ENCODE measurements at places on chromosomes 4 and X. TPM values are rescaled to one million over a fixed set of nuclear protein-coding genes. Genes with fewer than 3 reads are reported as not detected.

Gene FAM47E
- total RNA-seq = 15.1 TPM

Gene FAM9B
- total RNA-seq = not detected

Gene VCX2
- total RNA-seq = not detected

Gene GAGE13
- not detected for total RNA-seq

Gene HSFX2
- not detected for total RNA-seq

Gene KIAA0232
- total RNA-seq = 35.3 TPM

Gene TMEM150C
- total RNA-seq = 30.0 TPM

Gene MYL5
- total RNA-seq = 14.6 TPM

Gene RPS6KA6
- 5.3 TPM for total RNA-seq

GRCh38 chr4:4333265-4333706 is 43.2 kb downstream of the ZBTB49 start:
- H3K36me3 ChIP-seq = no peaks in the 10 kb centered on the region
- no peaks in the 10 kb centered on the region for H3K27me3 ChIP-seq
- DNase-seq = no peak

DNA sequence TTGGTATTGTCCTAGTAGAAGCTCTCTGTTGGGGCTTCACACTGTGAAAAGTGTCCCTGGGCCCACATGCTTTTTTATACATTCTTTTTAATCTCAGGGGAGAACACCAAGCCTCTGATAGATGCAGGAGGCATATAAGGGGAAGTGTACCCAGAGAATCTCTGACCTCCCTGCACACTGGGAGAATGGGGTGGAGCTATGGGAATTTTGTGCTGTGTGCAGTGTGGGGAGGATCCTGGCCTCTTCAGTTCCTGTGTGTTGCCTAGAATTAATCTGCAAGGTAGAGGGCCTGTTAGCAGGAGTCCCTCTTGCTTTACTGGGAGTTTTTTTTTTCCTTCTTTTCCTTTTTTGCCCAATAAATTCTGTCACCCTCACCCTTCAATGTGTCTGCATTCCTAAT is 49.2 kb upstream of the SPIN4 start:
- H3K4me3 ChIP-seq = no peak overlapping the region
- no peak for DNase-seq
- H3K4me1 ChIP-seq = no peaks in the 10 kb centered on the region
- H3K27me3 ChIP-seq = no peaks in the 10 kb centered on the region
- H3K36me3 ChIP-seq = no peaks in the 10 kb centered on the region

DNA sequence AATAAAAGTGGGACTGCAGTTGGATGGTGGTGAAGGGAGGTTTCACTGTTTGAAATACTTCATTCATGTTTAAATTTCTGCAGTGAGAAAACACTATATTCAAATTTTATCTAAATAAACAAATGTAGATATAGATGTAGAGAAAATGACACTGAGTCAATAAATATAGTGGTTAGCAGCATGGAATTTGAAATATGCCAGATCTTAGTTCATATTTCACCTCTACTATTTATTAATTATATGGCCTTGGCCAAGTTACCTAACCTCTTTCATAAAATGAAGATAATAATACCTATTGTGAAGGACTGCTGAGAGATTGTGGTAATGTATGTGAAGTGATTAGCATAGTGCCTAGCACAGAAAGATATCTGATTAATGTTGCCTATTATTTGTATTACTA is 70.5 kb downstream of the AGTR2 start:
- no peaks in the 10 kb centered on the region for H3K27me3 ChIP-seq
- H3K36me3 ChIP-seq = no peaks in the 10 kb centered on the region
- no peaks in the 10 kb centered on the region for H3K4me1 ChIP-seq
- DNase-seq = no peak
- peak overlapping the region; percentile 61 for H3K27ac ChIP-seq
- H3K4me3 ChIP-seq = no peak overlapping the region

DNA sequence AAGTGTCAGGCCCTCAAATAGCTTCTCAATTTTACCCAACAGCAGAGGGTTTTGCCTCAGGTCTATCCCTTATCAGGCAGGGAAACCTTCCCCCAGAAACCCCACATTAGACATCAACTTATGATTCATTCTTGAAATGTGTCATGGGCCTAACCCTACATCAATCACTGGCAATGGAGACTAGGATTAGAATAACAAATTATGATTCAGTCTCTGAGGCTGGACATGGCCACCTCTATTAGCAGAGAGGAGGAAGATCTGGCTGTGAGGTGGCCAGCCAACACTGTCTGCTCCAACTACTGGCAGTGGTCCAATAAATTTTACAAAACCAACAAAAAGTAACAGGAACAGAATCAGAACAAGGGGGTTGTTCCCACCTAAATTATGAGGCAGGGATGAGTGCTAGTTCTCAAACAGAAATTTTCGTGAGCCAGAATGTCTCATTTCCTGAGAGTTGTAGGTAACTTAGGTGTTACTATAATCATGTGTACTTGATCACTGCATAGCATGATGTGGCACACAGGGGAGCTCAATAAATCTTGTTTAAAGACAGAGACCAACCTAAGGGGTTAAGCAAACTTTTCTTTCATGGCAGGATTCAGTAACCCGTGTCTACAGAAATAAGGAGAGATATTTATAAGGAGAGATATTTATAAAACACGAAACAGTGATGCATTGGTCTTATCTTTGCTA is 126.8 kb downstream of the NFKB1 start:
- H3K27ac ChIP-seq = no peak overlapping the region
- no peaks in the 10 kb centered on the region for H3K4me1 ChIP-seq
- no peaks in the 10 kb centered on the region for H3K27me3 ChIP-seq
- no peaks in the 10 kb centered on the region for H3K36me3 ChIP-seq

- peak overlapping the region; percentile 33 for H3K27ac ChIP-seq
- H3K4me1 ChIP-seq = no peaks in the 10 kb centered on the region
- H3K36me3 ChIP-seq = no peaks in the 10 kb centered on the region
- no peak overlapping the region for H3K4me3 ChIP-seq
Measured at GRCh38 chr4:83075311-83076095, 39.0 kb downstream of the PLAC8 start.

DNA sequence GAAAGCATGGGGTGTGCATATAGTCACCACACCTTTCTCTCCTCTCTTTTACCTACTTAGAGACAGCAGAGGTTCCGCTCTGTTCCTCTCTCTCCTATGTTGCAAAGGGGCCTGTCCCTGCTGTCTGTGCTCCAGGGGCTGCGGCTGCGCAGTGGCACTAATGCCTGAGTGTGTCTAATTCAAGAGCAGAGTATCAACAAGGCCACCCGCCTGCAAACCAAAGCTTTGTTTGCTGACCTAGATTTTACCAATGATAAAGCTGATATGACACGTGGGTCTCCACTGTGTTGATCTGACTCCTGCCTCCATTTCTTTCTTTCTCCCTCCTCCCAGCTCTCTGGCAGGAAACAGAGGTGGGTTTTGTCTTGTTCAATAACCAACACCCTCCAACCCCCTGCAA is 74.9 kb downstream of the NSG1 start:
- H3K4me3 ChIP-seq = no peak overlapping the region
- DNase-seq = no peak
- H3K27me3 ChIP-seq = no peaks in the 10 kb centered on the region
- H3K36me3 ChIP-seq = peaks cover 6% of the 10 kb centered on the region
- H3K27ac ChIP-seq = no peak overlapping the region

GRCh38 chrX:103818842-103819619 is 13.0 kb downstream of the RAB9B start:
- no peaks in the 10 kb centered on the region for H3K36me3 ChIP-seq
- H3K4me1 ChIP-seq = no peaks in the 10 kb centered on the region
- H3K27ac ChIP-seq = no peak overlapping the region
- no peak for DNase-seq
- H3K4me3 ChIP-seq = no peak overlapping the region

DNA sequence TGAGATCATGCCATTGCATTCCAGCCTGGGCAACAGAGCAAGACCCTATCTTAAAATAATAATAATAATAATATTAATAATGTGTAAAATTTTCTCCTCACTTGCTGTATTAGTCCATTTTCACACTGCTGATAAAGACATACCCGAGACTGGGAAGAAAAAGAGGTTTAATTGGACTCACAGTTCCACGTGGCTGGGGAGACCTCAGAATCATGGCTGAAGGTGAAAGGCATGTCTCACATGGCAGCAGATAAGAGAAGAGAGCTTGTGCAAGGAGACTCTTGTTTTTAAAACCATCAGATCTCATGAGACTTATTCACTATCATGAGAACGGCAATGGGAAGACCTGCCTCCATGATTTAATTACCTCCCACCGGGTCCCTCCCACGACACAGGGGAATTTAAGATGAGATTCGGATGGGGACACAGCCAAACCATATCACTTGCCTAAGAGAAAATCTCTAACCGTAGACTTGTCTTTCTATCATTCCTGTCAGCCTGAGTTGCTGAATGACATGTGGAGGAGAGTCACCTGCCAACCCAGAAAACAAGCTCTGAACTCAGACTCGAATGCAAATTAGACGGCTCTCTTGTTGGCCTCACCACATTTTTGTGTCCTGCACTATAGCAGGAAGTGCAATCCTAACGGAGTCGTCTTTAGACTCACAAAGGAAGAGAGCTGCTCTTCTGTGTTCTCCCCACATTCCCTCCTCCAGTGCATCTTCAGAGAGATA is 51.9 kb upstream of the DCTD start:
- no peak overlapping the region for H3K4me3 ChIP-seq
- DNase-seq = no peak
- H3K4me1 ChIP-seq = no peaks in the 10 kb centered on the region
- no peaks in the 10 kb centered on the region for H3K36me3 ChIP-seq
- no peak overlapping the region for H3K27ac ChIP-seq

DNA sequence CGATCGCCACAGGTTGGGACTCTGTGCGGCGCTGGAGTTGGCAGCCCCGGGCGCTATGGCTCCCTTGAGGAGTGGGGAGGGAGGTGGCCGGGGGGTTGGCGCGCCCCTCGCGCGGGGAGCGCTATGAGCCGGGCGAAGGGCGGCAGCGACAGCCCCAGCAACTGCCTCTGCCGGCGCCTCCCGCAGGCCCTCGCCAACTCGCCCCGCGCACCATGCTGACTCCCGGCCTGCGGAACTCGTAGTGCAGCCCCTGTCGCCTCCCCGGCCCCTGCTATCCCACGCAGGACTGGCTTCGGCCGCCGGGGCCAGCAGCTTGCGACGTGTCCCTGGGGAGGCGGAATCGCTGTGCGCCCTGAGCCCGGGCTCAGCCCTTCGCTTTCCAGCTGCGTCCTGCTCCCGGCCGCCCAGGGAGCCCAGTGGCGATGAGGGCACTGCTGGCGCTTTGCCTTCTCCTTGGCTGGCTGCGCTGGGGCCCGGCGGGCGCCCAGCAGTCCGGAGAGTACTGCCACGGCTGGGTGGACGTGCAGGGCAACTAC is 415 bp downstream of the SHISA3 start:
- H3K4me1 ChIP-seq = peaks cover 5% of the 10 kb centered on the region
- DNase-seq = no peak
- H3K27me3 ChIP-seq = peaks cover 15% of the 10 kb centered on the region
- no peaks in the 10 kb centered on the region for H3K36me3 ChIP-seq

DNA sequence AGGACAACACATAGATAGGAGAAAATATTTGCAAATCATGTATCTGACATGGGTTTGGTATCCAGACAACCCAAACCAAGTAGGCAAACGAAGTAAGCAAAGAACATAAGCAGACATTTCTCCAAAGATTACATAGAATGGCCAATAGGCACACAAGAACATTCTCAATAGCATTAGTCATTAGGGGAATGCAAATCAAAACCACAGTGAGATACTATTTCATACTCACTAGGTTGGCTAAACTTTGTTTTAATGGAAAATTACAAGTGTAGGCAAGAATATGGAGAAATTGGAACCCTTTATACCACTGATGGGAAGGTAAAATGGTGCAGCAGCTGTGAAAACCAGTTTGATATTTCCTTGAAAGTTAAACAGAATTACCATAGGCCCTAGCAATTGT is 74.7 kb downstream of the CHRNA9 start:
- no peak overlapping the region for H3K27ac ChIP-seq
- H3K4me3 ChIP-seq = no peak overlapping the region
- H3K4me1 ChIP-seq = peaks cover 4% of the 10 kb centered on the region
- no peaks in the 10 kb centered on the region for H3K27me3 ChIP-seq
- H3K36me3 ChIP-seq = no peaks in the 10 kb centered on the region

GRCh38 chr4:168057412-168057811 is 34.9 kb upstream of the ANXA10 start:
- H3K36me3 ChIP-seq = no peaks in the 10 kb centered on the region
- no peaks in the 10 kb centered on the region for H3K4me1 ChIP-seq
- H3K4me3 ChIP-seq = no peak overlapping the region
- H3K27me3 ChIP-seq = no peaks in the 10 kb centered on the region
- H3K27ac ChIP-seq = no peak overlapping the region

DNA sequence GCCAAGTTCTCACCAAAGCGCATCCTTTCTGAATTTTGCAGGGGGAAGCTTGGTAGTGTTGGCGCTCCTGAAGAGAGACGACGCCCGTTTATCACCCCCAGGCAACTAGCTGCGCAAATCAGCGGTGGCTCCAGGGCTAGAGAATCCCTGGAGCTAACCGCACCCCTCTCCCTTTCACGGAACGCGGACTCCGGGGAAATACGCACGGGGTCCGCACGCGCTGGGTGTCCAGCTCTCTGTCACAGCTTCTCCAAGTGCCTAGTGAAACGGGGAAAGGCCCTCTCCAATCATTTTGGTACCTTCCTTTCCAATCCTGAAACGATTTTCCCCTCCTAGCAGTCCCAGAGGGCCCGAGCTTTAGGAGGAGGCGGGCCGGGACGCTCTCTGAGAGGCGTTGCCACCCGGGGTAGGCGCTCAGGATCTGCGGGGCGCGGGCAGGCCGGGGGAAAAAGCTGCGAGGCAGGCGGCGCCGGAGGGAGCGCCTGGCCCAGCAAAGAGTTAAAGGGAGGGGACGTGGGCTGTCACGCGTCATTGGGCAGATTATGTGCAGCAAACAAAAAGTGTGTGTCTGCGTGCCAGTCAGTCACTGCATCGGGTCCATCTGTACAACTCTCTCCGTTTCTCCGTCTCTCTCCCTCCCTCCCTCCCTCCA is at the start of gene PRDM8:
Gene PRDM8 (plus strand): TSS at position 582 of the 652 bp plus-strand sequence. CDS start 2,578 bp downstream, outside the sequence.
- H3K4me3 ChIP-seq = peak within 1 kb of the TSS; percentile 41
- no peaks in the 10 kb centered on the region for H3K27me3 ChIP-seq
- peak within 1 kb of the TSS; percentile 86 for H3K27ac ChIP-seq
- peak; percentile 66 for DNase-seq

DNA sequence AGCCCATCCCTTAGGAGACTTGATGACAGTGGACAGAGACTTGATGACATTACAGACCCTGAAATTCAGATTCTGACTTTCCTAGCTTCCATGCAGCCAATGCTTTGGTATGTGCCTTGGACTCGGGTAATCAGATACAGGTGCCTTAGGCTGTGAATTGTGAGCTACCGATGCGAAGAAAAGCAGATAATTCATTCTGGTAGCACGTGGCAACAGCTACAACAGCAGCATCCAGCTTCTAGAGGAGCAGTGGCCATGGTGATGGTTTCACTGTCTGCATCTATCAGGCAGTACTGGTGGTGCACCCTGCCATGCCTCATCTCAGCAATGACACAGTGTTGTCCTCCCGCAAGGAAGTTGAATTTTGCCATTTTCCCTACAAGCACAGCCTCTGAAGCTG is 126.9 kb upstream of the TAPT1 start:
- H3K4me1 ChIP-seq = no peaks in the 10 kb centered on the region
- H3K4me3 ChIP-seq = no peak overlapping the region
- no peak for DNase-seq
- H3K27ac ChIP-seq = no peak overlapping the region
- H3K27me3 ChIP-seq = no peaks in the 10 kb centered on the region

Data from prostate gland (tissue), 2 donors.